Activated CD4-positive, alpha-beta memory T cell treated with anti-CD3 and anti-CD28 coated beads, Interleukin-2, amount 10 ng/mL, durations not matched to agents 7 days and 5 days (primary cell): ENCODE measurements at places on chromosomes 1 and 21.
A peak's percentile ranks its signal among the peaks of the same experiment; 100 is the strongest.

GRCh38 chr1:232457595-232457994, 172.3 kb downstream of the SIPA1L2 start:
- peak; percentile 42 for DNase-seq

DNA sequence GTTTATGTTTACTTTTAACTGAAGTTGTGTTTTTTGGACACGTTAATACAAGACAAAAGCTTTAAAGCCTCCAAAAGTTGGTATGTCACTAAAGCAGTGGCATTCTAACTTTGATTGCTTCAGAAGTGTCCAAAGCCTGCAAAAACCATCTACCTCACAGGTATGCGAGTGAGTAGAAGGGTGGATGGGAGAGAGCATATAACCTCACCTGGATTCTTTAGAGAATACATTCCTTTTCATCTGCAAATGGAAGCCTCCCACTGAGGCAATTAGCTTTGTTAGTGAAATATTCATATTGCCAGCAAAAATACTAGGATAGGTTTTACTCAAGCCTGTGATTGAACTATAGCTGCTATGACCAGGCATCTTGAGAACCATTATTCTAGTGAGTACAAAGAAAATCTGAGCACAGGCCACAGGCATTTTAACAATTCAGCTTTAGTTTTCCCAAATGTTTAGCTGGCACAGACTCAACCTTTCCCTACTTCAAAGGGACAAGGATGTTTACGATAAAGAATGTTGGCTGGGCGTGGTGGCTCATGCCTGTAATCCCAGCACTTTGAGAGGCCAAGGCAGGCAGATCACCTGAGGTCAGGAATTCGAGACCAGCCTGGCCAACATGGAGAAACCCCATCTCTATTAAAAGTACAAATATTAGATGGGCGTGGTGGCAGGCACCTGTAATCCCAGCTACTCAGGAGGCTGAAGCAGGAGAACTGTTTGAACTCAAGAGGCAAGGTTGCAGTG, 39.7 kb downstream of the MAP3K21 start:
- no peak for DNase-seq

GRCh38 chr1:167638064-167638463, 8.0 kb downstream of the RCSD1 start:
- DNase-seq, result no peak

- DNase-seq, result peak; percentile 50
Measured at GRCh38 chr1:84298328-84298683, 3.2 kb upstream of the SAMD13 start.
